ENCODE measurements at places on chromosomes 2 and 18.

GRCh38 chr18:40686836-40687235, 1268.2 kb upstream of the PIK3C3 start:
- DNase-seq: no peak

DNA sequence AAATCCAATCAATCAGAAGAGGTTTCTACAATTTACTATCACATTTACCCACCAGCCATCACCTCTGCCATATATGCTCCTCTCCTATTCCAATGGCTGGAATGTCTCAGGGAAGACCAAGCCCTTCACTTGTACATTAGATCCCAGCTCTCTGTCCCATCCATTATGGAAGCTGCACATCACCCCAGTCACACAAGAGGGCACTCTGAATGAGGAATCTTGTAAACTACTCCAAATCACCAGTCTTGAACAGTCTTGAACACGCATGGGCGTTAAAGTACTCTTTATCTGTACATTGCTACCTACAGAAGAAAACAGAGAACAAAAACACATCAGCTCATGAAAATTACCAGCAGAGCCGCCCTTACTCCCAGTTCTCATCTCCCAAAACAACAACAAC, 38.7 kb downstream of the ZC3H8 start:
- DNase-seq: no peak

GRCh38 chr2:162974771-162975170, 136.2 kb upstream of the KCNH7 start:
- no peak for DNase-seq

- peak; percentile 78 for DNase-seq
These were observed 93.5 kb upstream of the OTOS start for GRCh38 chr2:240233885-240234502.

DNA sequence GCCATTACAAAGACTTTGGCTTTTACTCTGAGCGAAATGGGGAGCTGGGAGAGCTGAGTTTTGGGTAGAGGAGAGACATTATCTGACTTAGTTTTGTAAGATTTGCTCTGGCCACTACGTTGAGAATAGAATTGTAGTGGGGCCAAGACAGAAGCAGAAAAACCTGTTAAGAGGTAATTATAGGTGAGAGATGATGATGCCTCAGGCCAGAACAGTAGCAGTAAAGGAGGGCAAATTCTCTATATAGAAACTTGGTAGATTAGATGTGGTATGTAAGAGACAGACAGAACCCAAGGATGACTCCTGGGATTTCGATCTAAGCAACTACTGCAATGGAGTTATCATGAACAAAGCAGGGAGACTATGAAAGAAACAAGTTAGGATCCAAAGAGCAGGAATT, 17.4 kb upstream of the CREB1 start:
- DNase-seq: no peak

DNA sequence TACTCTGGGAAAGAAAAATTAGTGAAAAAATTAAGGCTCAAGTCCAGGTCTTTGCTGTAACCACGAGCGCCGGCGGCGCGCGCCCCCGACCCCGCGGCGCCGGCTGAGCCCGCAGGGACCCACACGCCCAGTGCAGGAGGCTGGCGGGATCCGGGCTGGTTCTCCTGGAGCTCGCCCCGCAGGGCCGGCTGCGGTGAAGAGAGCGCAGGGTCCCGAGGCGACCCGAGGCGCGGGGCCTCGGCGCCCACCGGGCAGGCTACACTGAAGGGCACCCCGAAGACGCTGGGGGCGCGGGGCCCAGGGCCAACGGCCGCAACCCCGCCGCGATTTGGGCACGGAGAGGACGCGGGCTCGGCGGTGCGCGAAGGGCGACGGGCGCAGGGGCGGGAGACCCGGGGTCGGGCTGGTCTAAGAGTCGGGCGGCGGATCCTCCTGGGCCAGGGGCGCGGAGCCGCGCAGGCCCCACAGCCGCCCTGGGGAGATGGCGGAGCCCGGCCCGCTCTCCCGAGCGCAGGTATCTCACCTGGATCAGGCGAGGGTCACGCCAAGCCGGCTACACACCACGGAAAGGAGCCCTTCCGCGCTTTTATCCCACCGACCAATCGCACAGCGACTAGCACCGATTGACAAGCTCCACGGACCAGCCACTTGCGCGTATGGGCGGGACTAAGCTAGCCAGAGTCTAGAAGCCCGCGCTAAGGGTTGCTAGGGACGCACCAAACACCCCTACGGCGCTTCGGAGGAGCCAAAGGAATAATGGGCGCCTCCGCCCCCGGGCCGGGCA, at the start of gene PASK:
Gene PASK, minus strand, starts transcription at position 582 of the 784 bp plus-strand sequence. CDS start 6,440 bp downstream, outside the sequence.
- peak; percentile 98 for DNase-seq

DNA sequence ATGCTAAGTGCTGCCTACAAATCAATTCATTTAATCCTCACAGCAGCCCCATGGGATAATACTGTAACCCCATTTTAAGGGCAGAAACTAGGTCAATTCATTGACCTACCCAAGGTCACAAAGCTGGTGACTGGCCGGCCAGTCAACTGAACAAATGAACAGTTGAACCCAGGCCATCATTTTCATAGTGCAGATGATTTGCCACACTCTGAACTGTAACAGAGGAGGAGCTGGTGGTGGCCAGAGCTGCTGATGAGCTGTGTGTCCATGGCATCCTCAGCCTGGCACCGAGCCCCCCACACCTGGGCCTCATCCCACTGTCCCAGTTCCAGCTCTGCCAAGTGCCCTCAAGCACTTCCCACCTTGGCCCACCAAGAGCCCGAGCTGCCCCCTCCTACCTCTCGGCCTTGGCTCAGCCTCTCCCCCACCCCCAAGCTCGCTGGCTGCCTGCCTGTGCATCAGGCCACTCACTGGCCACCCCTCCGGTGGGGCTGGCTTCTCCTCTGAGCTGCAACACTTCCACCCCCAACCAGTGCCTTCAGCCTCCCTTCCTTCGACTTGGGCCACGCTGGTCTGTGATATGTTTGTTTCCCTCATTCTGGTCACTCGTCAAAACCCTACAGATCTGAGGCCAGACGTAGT, 58.4 kb downstream of the ATOH8 start:
- no peak for DNase-seq

DNA sequence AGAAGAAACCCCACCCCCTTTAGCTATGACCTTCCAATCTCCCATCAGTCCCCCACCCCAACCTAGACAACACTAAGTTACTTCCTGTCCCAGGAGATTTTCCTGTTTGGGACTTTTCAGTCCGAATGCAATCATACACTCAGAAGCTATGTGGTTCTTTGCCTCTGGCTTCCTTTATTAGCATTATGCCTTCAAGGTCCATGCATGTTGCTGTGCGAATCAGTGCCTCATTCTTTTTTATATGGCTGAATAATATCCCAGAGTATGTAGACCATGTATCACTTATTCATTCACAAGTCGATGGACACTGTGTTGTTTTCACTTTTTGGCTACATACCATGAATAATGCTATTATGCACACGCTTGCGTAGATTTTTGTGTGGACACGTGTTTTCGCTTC, 292.1 kb upstream of the HDAC4 start:
- DNase-seq: no peak

DNA sequence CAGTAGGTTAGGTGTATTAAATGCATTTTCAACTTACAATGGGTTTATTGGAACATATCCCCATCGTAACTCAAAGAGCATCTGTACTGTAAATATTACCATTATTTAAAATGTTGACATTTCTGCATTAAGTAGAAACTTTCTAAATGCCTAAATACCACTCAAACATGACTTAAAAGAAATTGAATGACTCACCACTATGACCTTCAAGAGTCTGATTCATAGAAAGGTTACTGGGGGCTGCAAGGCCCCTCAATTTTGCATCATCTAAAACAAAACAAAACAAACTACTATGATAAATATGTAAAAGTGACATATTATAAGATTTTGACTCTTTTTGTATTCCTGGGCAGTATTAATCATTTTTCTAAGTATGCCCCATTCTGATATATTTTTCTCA, 7.6 kb downstream of the WDR35 start:
- no peak for DNase-seq

DNA sequence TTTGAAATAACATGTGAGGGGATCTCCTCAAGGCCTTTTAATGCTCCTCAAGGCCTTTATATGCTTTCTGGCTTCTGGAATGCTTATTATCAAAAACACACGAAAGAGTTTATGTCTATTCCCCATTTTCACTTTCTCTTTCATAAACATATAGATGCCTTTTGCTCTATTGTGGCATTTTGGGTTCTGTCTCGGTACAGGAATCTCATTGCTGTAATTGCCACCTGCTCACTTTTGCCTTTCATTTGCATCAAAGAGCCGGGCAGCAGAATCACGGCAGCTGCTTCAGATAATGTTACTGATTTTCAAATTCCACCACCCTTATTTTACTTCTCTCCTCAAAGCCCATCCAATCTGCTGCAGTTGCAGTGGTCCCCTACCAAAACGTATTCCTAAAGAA, 54.8 kb upstream of the LPIN2 start:
- no peak for DNase-seq

DNA sequence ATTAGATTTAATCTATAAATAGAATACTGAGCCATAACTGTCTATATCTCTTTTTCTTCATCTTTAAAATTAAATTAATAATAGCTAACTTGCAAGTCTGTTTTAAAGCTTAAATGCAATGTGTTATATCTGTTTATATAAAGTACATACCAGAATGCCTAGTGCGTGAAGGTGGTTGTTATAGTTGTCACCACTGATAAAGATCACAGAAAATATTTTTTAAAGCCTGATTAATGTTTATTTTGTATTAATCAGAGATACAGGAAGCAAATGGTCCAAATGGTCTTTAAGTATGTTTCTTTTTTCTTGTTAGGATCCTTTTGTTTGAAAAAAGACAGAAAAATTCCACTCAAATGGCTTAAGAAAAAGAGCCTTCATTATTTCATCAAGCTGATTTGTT, 560.6 kb downstream of the CPS1 start:
- DNase-seq: no peak

GRCh38 chr2:131153529-131153928, 48.4 kb downstream of the PLEKHB2 start:
- no peak for DNase-seq

DNA sequence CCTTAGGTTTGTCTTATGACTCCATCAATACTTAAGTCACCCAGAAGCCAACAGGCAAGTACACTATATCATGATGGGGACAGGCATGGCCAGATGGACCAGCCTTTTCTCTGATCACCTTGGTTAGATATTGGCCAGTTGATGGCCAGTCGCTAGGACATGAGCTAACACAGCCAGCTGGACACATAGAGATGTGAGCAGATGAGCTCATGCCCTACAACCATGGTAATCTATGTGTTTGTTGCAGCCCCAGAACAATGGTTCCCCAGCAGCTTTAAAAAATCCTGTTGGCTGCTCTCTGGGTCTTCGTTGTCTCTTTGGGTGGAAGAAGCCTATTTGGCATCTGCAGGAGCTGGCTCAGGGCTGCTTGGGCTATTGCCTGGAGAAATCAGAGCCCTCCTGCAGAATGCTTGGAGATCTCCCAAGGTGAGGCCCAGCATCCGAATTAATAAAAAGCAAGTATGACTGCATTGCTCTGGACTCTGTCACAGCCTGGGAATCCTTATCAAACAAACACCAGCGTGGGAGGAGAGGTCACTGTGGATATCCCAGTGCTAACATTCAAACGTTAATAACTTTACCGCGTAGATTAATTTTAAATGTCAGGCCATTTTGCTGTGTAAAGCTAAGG, 62.3 kb upstream of the KLHL29 start:
- no peak for DNase-seq

GRCh38 chr2:130842770-130843169, 6.1 kb downstream of the ARHGEF4 start:
- no peak for DNase-seq

DNA sequence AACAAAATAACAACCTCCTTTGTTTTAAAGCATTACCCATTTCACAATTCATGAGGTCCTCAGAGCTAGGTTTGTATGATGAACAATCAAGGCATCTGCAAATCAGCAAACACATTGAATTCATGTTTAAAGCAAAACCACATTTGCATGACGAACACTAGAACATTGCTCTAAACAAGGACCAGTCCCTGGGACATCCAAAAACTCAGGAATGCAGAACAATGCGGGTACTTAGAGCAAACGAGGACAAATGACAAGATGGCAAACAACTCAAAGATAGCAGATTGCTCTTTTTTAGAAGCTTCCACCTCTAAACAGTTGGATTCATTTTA, 45.7 kb upstream of the RALBP1 start:
- DNase-seq: no peak

- no peak for DNase-seq
These were observed 663.7 kb upstream of the LRATD1 start for GRCh38 chr2:13968811-13969210.

GRCh38 chr18:42426496-42427015, 471.5 kb downstream of the PIK3C3 start:
- DNase-seq: no peak

DNA sequence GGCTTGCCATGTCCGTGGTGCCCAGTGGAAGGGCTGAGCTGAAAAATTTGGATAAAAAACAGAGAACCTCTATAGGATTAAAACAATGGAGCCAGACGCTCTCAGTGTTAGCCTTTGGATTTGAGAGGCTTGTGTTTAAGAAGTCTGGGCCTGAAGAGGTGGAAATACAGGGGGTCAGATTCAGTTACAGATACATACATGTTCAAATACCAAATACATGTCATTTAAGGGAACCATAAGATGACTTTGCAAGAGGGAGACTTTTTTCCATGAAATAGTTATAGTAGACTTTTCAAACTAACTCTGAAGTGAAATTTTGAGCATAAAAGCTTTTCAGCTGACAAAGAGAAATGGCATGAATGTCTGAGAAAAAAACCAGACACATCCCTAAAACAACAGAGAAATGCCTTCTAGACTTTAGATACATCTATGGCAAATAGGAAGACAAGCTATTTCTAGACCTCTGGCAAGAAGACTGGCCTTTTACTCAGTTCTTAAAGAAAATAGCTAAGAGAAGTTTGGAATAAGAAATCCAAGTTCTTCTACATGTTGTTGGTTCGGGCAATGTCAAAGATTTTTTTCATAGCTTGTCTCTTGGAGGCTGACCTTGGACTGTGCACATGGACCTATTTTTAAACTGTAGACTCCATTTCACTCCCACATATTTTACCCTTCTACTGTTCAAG, 112.9 kb downstream of the LTBP1 start:
- no peak for DNase-seq

DNA sequence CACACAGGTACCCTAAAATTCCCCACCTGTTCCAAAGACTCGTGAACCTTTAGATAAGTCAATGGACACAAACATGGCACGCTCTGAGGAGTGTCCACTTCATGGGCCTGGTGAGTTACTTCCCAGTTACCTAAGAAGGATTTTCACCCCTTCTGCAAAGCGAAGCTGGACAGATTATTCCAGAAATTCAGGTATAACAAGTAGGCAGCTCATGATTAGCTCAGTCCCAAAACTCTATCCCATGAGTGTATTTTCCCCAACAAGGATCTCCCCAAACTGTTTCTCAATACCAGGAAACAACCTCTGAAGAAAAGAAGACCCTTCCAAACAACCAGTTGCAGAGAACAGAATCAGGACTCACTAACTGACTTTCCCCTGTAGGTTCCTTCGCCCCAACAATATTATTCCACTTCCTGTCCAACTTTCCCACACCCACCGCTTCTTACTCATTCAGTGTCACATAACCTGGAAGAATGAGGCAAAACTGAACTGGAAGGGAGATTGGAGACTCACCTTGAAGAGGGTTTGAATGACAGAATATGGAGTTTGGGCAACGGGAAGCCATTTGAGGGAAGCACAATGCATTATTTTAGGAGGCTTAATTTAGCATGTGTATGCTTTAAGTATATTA, 120.1 kb downstream of the ANTXR1 start:
- DNase-seq: no peak

GRCh38 chr2:192437653-192438052, 242.9 kb upstream of the TMEFF2 start:
- DNase-seq: no peak

GRCh38 chr2:64141674-64142405, 2.4 kb downstream of the PELI1 start:
- no peak for DNase-seq

GRCh38 chr2:10558281-10559030, 110.3 kb upstream of the ODC1 start:
- no peak for DNase-seq
